Left renal cortex interstitium (tissue), 4 donors: ENCODE measurements at places on chromosomes 5 and 9.

DNA sequence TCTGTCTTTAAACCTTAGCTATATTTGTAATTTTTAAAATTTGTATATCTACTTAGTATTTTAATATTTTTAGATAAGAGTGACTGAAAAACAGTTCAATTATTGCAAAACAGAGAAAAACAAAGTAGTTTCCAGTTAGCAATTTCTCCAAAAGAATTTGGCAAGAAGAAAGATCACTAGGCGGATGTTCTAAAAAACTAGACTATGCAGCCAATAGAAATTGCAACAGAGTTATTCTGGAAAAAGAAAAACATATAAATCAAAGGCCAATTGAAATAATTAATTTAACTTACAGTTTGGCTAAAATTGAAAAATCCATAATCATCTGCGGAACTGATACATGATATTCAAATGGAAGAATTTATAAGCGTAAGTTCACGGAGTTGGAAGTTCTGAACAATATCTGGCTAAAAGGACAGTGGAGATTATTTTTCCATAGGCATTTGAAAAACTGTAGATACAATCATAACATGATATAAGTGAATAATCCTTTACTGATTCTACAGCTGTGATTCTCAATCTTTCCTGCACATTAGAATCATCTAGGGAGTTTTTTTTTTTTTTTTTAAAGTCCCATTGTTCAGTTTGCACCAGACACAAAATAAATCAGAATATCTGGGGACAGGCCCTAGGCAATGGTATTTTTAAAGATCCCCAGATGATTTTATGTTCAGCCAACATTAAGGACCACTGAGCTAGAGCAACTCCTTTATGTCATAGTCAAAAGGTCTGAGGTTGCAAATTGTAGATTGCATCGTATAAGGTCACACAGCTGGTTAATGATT lies 605.1 kb upstream of the DAB2 start:
- no peak for DNase-seq

DNA sequence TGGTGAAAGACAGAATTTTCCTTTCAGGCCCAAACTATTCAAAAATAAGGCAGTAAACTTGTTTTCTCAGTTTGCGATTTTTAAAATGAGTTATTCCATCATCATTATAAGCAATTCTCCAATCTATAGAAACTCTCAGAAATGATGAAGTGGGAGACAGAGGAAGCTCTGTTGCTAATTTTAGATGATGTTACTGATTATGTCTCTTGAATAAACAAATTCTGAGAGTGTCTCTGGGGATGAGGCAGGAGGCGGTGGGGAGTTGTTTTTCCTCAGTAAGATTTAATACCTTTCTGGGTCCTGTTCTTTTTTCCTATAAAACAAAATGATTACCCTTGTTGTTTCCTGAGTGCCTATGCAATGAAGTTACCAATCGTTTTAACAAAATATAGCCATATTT lies 43.9 kb upstream of the TEX48 start:
- DNase-seq, result no peak

GRCh38 chr5:148386041-148386440 lies 2.3 kb downstream of the FBXO38 start:
- DNase-seq, result no peak

GRCh38 chr5:431001-431710 lies 11.8 kb upstream of the EXOC3 start:
- DNase-seq, result no peak

DNA sequence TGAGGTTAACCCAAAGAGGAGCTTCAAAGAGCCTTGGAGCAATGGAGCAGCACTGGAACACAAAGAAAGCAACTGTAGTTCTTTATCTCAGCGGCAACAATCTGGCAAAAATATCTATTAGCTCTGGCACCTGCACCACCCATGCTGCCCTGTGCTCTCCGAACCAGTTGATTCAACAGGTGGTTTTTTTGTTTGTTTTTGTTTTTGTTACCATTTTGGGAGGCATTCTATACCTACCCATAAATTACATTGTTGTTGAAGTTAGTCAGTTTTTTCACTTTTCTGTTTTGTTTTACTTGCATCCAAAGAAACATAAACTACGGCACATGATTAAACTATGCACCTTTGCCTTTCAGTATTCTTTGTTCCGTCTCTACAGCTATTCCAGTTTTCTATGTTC lies 16.2 kb downstream of the ESM1 start:
- no peak for DNase-seq

- DNase-seq, result no peak
Measured at GRCh38 chr5:417301-418161, 25.4 kb upstream of the EXOC3 start.

DNA sequence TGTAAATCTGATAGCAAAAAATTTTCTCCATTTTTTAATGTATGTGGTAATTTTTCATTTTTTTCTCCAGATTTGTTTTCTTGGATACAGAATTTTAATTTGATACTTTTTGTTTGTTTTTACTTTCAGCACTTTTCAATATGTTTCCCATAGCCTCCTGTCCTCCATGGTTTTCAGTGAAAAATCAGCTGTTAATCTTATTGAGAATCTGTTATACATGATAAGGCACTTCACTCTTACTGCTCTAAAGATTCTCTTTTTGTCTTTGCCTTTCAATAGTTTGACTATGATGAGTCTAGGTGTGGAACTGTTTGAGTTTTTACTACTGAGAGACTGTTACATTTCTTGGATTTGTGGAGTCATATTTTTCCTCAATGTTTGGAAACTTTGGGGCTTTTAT lies 455.7 kb upstream of the NUDT12 start:
- DNase-seq, result no peak

DNA sequence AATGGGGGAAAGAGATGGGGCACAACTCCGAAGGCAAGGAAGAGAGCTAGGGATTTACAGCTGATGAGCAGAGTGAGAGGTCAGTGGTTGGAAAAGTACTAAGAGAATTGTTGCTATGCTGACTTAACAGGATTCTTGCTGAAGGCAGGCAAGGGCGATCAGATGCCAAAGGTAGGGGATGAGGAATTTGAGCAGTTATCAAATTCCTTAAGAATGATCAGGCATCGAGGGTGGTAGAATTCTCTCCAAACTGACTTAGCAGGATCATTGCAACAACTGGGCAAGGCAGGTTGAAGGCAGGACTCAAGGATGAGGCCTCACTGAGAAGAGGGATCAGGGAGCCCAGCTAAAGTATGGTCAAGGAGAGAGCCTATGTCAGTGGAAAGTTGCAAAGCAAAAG lies 171.0 kb downstream of the HSD17B3 start:
- no peak for DNase-seq

DNA sequence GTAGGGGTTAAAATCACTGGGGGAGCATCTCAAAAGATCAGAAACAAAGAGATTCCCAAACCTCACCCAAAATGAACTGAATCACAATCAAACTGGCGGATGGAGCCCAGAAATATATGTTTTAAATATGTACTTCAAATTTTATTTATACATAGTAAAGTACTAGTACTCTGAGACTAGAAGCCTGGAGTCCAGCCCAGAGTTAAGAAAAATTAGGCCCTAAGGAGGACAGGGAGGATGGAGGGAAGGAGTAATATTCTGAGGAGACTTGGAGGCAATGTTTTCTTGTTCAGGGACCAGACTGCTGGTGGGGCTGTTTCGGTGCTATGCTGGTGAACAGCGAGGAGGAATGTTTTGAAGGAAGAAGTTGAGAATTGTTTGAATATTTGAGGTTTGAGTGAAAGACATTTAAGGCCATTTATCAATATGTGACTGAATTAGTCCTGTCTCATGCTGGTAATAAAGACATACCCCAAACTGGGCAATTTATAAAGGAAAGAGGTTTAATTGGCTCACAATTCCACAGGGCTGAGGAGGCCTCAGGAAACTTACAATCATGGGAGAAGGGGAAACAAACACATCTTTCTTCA lies 552.4 kb upstream of the DAB2 start:
- no peak for DNase-seq

- no peak for DNase-seq
Measured at GRCh38 chr5:112371067-112371466, 48.0 kb downstream of the EPB41L4A start.

DNA sequence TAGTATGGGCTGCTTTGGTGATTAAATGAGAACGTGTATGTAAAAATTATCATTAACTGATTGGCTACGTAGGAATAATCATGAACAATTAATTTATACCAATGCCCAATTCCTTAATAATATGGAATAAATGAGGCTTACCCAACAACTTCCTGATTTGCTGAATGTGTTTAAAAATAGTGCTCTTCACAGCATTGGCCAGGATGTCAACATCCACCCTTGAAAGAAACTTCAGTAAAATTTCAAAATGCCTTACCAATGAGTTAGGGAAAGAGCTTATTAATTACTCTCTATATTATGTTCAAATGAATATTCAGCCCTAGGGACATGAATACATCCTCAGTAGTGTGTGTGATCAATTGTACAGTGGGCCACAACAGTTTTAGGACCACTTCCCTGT lies 401.4 kb downstream of the PSAT1 start:
- no peak for DNase-seq

- DNase-seq, result no peak
Measured at GRCh38 chr5:68245319-68245718, 29.8 kb downstream of the PIK3R1 start.

DNA sequence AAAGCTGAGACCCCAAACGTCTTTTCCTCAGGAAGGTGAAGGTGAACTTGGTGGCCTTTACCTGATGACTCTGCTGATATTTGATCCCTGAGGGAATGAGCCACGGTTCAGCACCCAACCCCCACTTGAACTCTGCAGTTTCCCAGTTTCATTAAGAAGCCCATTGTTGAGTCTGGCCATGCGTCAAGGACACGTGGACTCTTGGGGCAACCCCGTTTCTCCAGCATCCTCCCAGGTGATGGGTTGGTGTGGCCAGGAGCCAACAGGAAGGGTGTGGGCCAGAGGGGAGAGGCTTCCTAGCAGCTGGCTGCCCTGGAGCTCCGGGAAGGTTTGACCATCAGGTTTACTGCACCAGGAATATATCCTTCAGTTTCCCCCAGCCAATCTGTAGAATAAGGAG lies 59.5 kb upstream of the GNE start:
- DNase-seq, result no peak

DNA sequence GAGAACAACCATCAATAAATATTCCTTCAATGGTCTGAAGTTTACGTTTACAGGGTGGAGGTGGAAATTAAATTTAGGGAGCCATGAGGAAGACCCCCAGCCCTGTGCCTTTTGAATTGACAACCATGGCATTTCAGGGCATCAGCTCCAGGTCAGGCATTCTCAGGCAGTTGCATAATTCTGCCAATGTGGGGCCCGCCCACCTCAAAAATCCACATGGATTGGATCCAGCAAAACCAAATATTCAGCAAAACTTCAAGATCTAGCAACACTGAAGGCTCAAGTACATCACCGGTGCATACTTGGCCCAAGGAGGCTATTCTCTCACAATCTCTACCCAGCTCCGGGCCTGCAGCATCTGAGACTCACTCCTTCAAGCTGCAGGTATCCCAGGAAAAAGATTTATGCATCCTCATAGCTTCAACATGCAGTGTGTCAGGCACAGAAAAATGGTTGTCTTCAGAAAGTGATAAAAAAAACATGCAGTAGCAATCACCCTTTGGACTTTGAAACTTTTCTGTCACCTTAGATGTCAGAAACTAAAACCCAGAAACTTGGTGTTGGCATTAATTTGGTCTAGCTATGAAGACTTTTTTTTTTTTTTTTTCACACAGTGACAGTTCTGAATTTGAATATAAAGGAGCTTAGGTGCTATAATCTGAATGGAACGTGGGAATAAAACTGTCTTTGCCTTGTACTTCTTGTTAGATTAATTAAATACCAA lies 21.4 kb upstream of the ANXA2R start:
- DNase-seq, result no peak

DNA sequence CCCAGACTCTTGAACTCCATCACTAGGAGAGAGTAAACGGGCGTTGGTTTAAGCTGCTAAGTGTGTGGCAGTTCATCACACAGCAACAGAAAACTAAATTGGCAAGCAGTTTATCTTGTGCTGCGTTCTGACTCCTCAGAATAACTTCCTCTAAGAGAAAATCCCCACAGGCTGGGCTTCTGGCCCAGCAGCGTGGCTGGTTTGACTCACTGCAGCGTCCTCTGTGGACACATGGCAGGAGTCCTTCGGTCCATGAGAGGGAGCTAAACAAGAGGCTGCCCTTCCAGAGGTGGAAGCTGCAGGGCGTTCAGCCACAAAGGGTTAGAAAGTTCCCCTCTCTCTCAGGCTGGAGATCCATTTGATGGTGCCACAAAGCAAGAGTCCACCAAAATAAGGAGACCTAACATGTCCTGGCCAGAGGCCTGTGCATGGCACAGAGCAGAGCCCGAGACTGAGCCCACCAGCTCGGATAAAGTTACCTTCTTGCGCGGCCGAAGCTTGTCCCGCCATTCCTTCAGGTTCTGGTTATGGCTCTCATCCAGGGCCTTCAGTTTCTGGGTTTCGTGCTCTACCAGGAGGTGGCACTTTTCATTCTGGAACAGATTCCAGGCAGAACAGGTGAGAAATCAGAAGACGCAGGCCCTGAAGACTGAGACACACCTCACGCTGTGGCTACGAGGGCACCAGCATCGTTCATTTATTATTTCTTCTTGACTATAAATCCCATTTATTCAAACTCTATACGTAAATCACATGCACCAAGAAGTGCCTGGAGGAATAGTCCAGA lies 46.2 kb upstream of the FBXW11 start:
- DNase-seq, result no peak

DNA sequence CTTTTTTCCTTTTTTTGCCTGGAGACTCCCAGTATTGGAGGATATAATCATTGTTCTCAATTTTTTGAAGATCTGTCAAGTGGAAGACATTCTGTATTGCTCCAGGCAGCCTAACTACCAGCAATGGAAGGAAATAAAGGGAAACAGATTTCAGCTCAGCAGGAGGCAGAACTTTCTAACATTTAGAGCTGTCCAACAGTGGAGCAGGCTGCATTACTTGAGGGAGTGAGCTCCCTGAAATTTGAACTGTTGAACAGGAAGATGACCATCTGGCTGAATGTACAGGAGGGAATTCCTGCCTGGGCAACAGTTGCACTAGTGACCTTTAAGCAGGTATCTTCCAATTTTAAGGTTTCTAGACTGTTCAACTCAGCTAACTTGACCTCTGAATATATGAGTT lies 1.1 kb upstream of the GAPVD1 start:
- no peak for DNase-seq

GRCh38 chr9:92499701-92500100 lies 17.4 kb upstream of the ASPN start:
- no peak for DNase-seq

GRCh38 chr9:93677641-93678136 lies 101.3 kb downstream of the PHF2 start:
- DNase-seq, result no peak
